ENCODE measurements at places on chromosomes 12 and 14. TPM values are rescaled to one million over a fixed set of nuclear protein-coding genes. Genes with fewer than 3 reads are reported as not detected.

The RAB21 gene
- 42.7 TPM for total RNA-seq

The KCNA5 gene
- 3.7 TPM for total RNA-seq

The CD9 gene
- total RNA-seq = 298 TPM

The PPP1R1A gene
- 10.8 TPM for total RNA-seq

The CCDC196 gene
- not detected for total RNA-seq

The KRT7 gene
- total RNA-seq = 27.1 TPM

DNA sequence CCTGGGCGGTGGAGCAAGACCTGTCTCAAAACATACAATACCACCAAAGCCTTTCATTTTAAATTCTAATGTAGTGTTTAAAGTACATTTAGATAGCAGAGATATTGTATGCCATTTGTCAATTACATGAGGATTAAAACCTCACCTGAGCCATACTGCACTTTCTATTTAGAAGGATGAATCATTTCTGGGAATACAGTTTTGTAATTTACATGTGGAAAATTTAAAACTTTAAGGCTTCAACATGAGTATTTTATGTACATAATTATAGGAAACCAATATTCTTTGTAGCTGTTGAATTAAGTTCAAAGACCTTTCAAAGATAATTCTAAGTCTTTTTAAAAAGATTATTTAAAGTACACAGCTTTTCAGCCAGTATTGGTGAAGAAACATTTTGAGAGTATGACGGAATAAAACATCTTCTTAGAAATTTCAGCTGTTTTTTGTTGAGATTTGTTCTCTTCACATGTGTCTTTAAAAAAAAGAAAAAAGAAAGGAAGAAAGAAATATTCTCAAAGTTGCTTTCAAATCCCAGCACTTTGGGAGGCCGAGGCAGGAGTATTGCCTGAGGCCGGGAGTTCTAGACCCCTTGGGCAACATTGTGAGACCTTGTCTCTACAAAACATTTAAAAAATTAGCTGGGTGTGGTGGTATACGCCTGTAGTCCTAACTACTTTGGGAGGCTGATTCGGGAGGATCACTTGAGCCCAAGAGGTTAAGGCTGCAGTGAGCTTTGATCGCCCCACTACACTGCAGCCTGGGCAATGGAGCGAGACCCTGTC, 34.5 kb upstream of the CCT2 start:
- DNase-seq = no peak

DNA sequence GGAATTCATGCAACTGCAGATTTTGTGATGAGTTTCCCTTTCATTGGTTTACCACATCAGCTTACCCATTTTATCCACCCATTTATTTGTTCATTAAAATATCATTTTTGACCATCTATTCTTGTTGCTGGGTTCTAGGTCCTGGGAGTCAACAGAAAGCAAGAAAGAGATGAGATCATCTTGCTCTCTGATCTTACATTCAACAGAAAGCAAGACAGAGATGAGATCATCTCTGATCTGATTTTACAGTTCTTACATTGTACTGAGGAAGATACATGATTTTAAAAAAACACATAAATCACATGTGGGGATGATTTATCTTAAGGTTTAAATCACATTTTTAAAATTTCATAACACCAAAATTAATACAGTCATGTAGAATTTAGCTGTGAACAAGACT, 2.3 kb downstream of the TAS2R46 start:
- DNase-seq = no peak

DNA sequence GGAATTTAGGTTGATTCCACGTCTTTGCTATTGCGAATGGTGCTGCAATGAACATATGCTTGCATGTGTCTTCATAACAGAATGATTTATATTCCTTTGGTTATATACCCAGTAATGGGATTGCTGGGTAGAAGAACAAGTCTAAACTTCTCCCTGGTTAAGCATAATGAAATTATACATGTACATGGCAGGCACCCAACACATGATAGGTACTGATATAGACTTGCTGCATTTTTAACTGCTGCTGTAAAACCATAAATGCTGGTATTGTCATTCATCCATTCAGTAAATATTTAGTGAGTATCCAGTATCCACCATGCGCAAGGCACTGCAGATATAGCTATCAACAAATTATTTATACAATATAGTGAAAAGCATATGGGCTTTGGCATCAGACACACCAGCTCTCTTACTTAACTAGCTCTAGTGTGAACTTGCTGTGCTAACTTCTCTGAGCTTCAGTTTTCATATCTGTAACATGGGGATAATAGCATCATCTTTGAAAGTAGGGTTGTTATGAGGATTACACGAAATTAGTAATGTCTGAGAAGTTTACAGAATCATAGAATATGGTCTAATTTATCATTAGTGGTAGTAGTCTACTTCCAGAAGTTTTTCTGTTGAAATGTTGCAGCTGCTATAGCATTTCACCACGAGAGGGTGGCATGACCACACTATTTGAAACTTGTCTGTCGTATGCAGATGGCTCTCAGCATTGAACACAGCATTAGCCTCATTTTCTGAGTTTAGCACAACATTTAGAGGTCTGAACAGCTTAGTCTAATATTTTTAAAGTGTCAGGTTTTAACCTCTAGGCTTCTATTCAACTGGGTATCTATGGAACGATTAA, 32.0 kb upstream of the SEL1L start:
- DNase-seq = peak; percentile 61

DNA sequence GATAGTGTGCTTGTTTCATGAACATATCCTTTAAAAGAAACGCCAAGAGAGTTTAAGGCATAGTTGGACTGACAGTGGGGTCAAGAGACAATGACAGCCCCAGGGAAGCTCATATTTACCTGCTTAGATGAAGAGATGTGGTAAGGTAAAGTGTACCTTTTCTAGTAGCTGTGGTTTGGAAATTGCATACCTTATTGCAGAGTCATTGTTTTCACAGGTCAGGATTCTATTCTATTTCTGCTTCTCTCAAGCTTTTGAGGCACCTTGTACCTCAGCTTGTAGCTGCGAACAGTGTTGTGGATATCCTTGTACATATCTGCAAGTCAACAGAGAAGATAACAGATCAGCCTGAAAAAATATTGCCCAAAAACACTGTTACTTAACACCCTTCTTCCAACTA, 47.7 kb downstream of the ATP6V1D start:
- DNase-seq = no peak

- no peak for DNase-seq
Measured at GRCh38 chr12:62750941-62751809, 183.8 kb downstream of the PPM1H start.

DNA sequence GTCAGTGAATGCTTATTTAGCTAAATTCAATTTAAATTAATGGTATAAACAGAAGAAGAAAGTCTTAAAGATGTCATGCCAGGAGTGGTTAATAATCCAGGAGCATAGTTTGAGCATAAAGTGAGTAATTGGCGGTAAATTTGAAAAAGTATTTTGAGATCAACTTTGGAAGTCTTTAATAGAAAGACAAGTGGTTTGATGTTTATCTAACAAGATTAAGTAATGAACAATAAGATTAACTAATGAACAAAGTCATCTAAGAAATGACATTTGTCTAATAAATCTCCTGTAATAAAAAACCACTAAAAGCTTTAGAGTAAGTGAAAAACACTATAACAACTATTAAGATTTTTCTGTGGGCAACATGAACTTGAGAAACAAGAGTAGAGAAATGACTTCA, 112.8 kb downstream of the CAPZA3 start:
- no peak for DNase-seq

DNA sequence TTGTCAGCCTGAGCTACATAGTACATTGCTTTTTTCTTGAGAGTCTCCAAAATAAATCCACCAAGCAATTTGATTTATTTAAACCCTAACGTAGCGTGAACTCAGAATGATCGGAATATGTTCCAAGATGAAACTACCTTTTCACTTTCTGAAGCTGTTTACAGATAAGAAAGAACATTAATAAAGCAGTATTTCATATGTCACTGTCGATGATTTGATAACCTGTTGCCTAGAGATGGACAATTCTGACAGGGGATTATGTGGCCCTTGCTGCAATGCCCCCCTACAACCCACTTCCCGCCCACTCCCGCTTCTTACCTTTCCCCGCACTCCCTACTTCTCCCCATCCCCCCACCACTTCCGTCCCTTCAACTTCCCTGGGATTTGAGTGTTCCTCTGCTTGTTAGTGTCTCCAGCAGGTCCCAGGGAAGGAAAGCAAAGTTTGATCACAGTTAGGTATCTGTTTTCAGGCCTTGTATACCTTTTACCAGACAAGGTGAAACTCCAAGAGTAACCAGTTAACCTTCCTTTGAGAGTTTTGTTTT, 229.2 kb upstream of the HMGA2 start:
- no peak for DNase-seq

DNA sequence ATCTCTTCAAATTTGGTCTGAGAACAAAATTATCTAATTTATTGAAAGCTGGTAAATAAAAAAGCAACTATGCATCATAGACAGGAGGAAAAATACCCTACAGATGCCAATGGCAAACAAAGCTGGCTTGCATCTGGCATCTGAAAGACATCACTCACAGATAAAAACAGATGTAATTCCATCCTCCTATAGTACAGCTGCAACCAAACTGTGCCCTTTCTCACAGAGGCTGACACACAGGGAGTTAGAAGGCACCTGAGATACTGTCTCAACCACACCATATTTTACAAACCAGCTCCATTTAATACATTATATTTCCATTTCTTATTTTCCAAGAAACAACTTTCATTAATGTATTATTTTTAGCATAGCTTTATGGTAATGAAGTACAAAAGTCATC, 39.4 kb downstream of the DUSP16 start:
- DNase-seq = no peak

DNA sequence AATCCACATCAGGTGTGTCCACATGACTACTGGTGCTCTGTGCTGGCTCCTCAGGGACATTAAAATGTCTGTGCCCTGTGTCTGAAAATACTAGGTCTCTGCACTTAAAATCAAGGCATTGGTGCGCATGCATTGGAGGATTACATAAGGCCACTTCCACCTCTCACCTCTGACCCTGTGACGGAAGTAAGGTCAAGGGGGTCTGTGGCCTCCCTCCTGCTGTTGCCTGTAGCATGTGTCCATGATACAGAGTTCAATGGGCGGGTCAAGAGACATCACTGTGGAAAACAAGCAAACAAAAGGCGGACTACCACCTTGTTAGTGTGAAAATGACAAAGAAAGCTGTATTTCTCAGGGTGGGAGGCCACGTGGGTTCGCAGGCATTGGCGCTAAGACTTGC, 208.6 kb upstream of the PWP1 start:
- no peak for DNase-seq

GRCh38 chr14:102487204-102487577, 22.4 kb downstream of the ANKRD9 start:
- DNase-seq = no peak

DNA sequence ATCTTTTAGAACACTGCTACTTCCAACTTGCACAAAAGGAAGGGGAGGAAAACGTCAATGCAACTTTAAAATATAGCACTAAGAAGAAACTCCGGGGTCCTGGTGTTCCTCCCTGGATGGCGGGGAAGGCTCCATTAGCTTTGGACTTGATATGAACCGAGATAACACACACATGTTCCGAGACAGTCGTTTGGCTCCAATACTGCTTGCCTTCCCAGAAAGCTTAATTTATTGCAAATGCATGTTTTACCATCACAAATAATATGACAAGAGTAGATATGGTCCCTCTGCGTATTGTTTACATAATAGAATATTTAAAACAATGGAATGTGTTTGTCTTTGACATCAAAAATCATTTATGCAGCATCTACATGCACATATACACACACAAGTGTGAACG, 87.6 kb upstream of the CLMN start:
- DNase-seq = no peak
